ENCODE measurements at places on chromosomes 5 and 9.

DNA sequence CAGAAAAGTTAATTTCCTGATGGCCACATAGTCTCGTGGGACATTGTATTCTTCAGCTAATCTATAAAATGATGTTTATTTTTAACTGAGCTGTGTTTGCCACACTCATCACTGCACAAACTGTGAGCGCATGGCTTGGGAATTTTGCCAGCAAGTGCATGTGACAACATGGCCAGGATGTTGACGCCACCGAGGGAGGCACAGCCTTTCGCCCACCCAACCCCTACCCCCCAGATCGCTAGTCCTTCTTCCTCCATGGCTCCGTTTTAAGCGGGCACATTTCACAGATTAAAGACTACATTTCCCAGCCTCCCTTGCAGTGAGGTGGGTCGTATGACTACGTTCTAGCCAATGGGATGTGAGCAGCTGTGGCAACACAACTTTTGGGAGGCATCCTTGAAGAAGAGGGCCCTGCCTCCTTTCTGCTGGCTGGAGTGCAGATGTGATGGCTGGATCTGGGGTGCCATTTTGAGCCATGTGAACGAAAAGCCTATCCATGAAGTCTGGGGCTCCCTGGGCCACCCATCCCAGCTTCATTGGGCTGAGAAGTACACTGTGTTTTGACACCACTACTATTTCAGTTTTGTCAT, 7.9 kb downstream of the NRARP start:
- H3K4me1 ChIP-seq = peaks cover 1% of the 10 kb centered on the region
- H3K36me3 ChIP-seq = no peaks in the 10 kb centered on the region
- no peak overlapping the region for H3K27ac ChIP-seq
- peak overlapping the region; percentile 45 for H3K4me3 ChIP-seq

DNA sequence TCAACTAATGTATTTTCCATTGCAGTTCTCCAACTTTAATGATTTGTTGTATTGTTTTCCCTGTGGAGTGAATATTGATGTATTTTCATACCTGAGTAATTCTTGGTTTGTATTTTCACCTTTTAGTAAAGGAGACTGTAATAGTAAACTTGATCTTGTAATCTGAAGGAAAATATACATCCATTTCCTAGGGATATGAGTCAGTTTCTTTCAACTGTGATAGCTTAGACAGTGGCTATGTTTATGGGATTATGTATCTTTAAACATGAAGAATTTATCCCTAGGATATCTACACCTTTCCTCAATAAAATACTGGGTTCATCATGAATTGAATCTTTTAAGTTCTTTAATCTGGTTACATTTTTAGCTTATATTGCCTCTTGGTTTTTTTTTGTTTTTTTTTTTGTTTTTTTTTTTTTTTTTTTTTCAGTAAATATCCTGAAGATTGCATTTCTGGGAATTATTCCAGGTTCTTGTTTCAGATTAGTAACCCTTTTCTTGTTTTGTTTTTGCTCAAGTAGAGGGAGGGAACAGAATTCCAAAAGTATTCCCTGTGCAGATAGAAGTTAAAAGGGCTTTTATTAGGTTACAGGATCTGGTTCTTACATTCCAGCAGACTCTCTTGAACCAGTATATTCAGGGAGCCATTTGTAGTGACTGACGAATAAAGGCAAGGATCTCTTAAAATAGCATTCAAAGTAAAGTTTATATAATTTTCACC, 7.1 kb downstream of the WDR36 start:
- H3K27me3 ChIP-seq = no peaks in the 10 kb centered on the region
- no peak overlapping the region for H3K27ac ChIP-seq
- no peak overlapping the region for H3K4me3 ChIP-seq
- no peak for DNase-seq
- peaks cover 22% of the 10 kb centered on the region for H3K4me1 ChIP-seq

DNA sequence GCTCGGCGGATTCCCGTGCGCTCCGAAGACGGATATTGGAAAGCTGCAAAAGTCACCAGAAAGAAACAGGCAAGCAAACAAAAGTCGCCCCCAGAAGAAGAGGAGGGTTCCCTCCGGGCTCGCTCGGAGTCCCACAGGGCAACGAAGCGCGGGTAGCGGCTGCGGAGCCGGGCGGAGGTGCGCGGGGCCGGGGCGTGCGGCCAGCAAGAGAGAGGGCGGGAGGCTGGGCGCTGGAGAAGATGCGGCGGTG, at the start of gene FBN2:
FBN2 (minus strand) TSS at position 246 of the 250 bp plus-strand sequence. CDS start 642 bp downstream, outside the sequence.
- no peak within 1 kb of the TSS for H3K4me3 ChIP-seq
- no peaks in the 10 kb centered on the region for H3K4me1 ChIP-seq
- H3K27ac ChIP-seq = no peak within 1 kb of the TSS
- peaks cover 35% of the 10 kb centered on the region for H3K27me3 ChIP-seq

DNA sequence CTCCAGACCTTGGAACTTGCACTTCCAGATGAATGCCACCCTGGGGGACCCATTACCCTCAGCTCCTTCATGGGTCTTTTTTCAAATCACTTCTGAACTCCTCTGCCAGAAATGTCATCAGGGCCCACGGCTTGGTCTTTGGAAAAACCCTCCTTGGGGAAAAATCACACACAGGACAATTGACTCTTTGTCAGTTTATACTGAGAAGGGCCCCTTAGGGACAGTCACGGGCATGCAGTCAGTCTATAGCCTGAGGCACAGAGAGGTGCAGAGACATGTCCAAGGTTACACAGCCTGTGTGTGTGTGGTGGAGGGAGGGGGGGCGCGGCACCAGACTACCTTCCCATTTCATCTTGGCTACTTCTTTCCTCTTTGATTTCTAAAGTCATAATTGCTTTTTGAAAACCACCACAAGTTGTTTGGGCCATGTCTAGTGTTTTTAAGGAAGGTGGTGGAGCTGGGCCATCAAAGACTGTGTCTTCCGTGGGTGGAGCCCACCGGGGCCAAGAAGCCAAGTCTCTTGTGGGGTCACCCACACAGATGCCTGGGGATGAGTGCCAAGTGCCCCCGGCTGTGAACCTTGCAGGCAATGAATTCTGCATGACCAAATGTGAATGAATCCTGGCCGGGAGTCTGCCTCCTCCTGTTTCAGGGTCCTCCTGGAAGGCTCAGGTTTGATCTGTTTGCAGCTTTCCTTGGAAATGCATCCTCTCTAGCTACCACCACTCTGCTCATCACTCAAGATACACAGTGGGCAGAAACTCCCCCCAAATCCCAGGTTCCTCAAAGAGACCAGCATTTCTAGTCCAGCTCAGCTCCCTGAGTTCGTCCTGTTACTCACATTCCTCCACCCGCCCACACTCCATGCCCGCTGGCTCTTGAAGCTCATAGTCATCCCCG, 200.1 kb upstream of the TBC1D2 start:
- no peaks in the 10 kb centered on the region for H3K27me3 ChIP-seq
- no peak for DNase-seq
- no peaks in the 10 kb centered on the region for H3K36me3 ChIP-seq

DNA sequence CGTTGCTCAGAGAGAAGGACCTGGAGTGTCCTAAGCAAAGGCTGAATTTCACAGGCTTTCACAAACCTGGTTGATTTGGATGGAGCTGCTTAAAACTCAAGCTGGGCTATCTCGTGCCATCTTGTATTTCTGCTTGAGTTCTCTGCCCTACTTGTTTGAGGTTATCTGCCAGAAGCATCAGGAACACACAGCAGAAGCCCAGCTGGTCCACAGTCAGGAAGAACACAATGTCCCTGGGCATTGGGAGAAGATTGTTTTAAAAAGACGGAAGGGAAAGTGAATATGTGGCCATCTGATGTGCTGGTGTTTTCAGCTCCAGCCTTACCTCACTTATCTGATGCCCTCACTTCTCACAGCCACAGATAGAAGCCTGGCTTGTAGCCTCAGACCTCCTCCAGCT, 32.9 kb upstream of the SLC36A1 start:
- no peaks in the 10 kb centered on the region for H3K36me3 ChIP-seq
- peaks cover 10% of the 10 kb centered on the region for H3K27me3 ChIP-seq
- H3K4me3 ChIP-seq = no peak overlapping the region
- H3K27ac ChIP-seq = no peak overlapping the region
